ENCODE measurements at places on chromosomes 4 and X. TPM values are rescaled to one million over a fixed set of nuclear protein-coding genes. Genes with fewer than 3 reads are reported as not detected.
A peak's percentile ranks its signal among the peaks of the same experiment; 100 is the strongest.

FAM47E gene
- polyA plus RNA-seq: 10.2 TPM

DNA sequence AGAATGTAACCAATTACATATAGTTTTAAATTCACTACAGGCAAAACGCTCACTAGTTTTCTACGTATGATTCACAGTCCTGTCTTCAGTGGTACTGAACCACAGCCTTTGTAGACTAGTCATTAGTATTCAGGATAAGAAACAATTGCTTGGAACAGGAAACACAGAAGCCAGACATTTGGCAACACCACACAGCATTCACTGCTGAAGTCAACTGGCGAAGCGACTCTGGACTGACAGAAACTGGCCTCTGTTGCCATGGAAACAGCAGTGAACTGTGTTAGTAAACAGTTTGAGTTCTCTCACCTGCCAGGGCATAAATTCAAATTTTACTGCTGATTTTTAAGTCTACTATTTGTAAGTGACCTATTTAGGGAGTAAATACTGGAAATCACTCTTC, 57.6 kb downstream of the MAPK10 start:
- DNase-seq: peak; percentile 82

DNA sequence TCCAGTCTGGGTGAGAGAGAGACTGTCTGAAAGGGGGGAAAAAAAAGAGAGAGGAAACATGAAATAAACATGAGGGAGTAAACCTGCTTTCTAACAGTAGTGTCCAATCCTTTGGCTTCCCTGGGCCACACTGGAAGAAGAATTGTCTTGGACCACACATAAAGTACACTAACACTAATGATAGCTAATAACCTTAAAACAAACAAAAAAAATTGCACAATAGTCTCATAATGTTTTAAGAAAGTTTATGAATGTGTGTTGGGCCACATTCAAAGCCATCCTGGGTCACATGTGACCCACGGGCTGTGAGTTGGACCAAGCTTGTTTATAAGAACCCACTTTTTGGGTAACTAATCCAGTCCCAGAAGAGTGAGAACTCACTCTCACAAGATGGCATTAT, 30.3 kb downstream of the PDS5A start:
- DNase-seq: no peak

DNA sequence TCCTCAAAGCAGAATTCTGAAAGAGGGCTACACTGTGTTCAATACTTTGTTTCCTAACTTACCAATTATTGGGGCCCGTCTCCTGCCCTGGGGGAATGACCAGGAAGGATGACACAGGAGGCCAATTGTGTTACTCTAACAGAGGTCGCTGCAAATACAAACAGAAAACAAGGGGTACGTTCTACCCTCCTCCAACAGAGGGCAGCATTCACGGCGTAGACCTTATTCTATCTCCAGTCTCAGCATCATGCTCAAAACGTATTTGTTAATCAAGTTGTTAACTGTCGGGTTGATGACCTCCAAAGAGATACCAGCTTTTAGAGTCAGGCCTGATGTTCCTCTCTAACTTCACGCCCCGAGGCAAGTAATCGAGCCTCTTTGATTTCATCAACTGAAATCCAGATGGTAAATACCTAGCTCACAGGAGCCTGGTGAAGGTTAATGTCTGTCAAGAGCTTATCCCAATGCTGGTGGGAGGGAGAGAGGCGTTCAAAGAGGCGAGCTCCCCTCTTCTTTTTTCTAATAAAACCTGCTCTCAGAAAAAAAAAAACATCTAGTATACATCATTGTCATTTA, 181.0 kb upstream of the KCNIP4 start:
- DNase-seq: no peak

RPA4 gene
- polyA plus RNA-seq: 0.16 TPM

GRCh38 chr4:118026806-118027205, 7.5 kb upstream of the NDST3 start:
- DNase-seq: no peak

- no peak for DNase-seq
These were observed 23.0 kb upstream of the GTPBP6 start for GRCh38 chrX:341541-342101.

GRCh38 chr4:121070696-121071639, 1.4 kb downstream of the NDNF start:
- no peak for DNase-seq

GRCh38 chr4:58809366-58809765, 1699.2 kb upstream of the IGFBP7 start:
- no peak for DNase-seq

- DNase-seq: no peak
These were observed 10.2 kb downstream of the DCUN1D4 start for GRCh38 chr4:51853027-51853682.

DNA sequence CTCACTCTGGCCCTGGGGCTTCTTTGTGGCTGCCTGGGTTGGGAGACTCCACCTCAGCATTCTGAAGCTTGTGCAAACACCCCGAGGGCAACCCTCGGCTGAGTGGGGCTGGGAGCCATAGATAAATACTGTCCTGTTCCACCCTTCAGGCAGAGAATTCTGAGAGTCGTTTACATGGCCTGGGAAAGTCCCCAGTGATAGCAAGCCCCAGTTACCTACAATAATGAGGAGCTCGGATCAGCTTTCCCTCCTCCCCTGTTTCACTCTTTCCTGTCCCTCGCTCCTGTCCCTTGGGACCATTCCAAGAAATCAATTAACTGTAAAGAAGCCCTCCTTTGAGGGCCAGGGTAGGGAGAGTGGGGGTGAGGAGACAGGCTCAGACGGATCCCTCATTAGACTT, 31.6 kb upstream of the DDX3X start:
- DNase-seq: no peak

DNA sequence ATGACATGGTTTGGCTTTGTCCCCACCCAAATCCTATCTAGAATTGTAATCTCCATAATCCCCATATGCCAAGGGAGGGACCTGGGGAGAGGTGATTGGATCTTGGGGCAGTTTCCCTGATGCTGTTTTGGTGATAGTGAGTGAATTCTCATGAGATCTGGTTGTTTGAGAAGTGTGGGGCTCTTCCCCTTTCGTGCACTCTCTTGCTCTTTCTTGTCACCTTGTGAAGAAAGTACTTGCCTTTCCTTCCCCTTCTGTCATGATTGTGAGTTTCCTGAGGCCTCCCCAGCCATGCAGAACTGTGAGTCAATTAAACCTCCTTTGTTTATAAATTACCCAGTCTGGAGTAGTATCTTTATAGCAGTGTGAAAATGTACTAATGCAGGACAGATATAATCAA, 36.4 kb upstream of the FREM3 start:
- DNase-seq: no peak

EDA2R gene
- 0.59 TPM for polyA plus RNA-seq

- DNase-seq: no peak
These were observed 21.8 kb downstream of the FHL1 start for GRCh38 chrX:136168929-136169735.

GRCh38 chr4:181897935-181898334, 345.3 kb upstream of the TENM3 start:
- DNase-seq: no peak

DNA sequence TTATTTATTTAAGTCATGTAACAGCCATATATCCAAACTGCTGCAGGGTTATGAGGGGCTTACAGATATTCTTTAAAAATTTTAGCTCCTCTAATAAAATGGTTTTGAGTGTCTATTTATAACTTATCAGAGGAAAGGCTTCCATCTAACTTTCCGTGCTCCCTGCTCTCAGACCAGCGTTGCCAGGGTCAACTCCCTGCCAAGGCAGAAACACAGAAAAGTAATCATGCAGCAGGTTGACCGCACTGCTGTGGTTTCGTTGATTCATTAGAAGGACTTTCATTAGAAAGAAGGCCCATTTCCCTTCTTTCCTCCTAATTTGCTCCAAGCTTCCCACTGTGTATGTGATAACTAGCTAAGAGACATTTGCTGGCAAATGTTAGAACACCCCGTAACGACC, 33.9 kb downstream of the BCLAF3 start:
- DNase-seq: no peak

GRCh38 chr4:92968556-92968955, 664.8 kb downstream of the GRID2 start:
- no peak for DNase-seq

GRCh38 chr4:110007217-110007616, 94.5 kb downstream of the EGF start:
- no peak for DNase-seq

- no peak for DNase-seq
These were observed 24.7 kb downstream of the SORCS2 start for GRCh38 chr4:7217039-7217438.

- no peak for DNase-seq
These were observed 131.7 kb downstream of the RASL11B start for GRCh38 chr4:52993771-52994170.

DNA sequence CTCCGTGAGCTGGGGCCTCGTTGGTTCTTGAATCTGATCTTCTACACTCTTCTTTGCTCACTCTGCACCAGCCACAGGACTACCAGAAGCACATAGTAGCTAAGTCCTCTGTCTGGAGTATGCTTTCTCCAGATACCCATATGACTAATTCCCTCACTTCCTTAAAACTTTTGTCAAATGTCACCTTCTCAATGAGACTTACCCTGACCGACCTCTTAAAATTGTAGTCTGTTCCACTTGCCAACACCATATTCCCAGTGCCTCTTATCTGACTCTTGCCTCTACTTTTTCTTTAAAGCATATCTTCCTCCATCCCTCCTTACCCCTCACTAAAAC, 10.0 kb downstream of the PARM1 start:
- DNase-seq: no peak

MAOA gene
- polyA plus RNA-seq: 15.4 TPM

IL1RAPL2 gene
- 1.5 TPM for polyA plus RNA-seq

- peak; percentile 41 for DNase-seq
These were observed 202.7 kb upstream of the ETNPPL start for GRCh38 chr4:108965472-108966076.

GRCh38 chr4:76628251-76628650, 193.2 kb downstream of the SHROOM3 start:
- no peak for DNase-seq

GRCh38 chr4:16609170-16609758, 289.2 kb downstream of the LDB2 start:
- no peak for DNase-seq

- DNase-seq: no peak
These were observed 164.7 kb downstream of the PCDH18 start for GRCh38 chr4:137367620-137368019.

ATOH1 gene
- not detected for polyA plus RNA-seq

Data from left renal cortex interstitium (tissue), 4 donors.